Thoracic aorta endothelial cell (primary cell): ENCODE measurements at places on chromosomes 4 and X. TPM values are rescaled to one million over a fixed set of nuclear protein-coding genes. Genes with fewer than 3 reads are reported as not detected.

HS6ST2 gene
- 0.43 TPM in 1 of 2 replicates, not detected in the other for total RNA-seq

S100G gene
- total RNA-seq: not detected in 2 replicates

F8A3 gene
- 0.93 and 1.2 TPM in 2 replicates for total RNA-seq

GPR119 gene
- total RNA-seq: not detected in 2 replicates

EDA gene
- total RNA-seq: 2.5 and 2.8 TPM in 2 replicates
